ENCODE measurements at places on chromosomes 12 and 14. TPM values are rescaled to one million over a fixed set of nuclear protein-coding genes. Genes with fewer than 3 reads are reported as not detected.

- H3K36me3 ChIP-seq: no peaks in the 10 kb centered on the region
- no peak overlapping the region for H3K4me3 ChIP-seq
- H3K27me3 ChIP-seq: no peaks in the 10 kb centered on the region
- no peaks in the 10 kb centered on the region for H3K4me1 ChIP-seq
- H3K27ac ChIP-seq: no peak overlapping the region
These were observed 281.8 kb downstream of the KSR2 start for GRCh38 chr12:117686911-117687377.

- H3K27ac ChIP-seq: no peak overlapping the region
- H3K27me3 ChIP-seq: no peaks in the 10 kb centered on the region
- no peak for DNase-seq
- H3K4me1 ChIP-seq: peaks cover 11% of the 10 kb centered on the region
- H3K4me3 ChIP-seq: no peak overlapping the region
These were observed 55.0 kb downstream of the C14orf132 start for GRCh38 chr14:96094211-96094610.

GRCh38 chr12:52366738-52367485 is at the start of gene KRT85:
TSS of gene KRT85 (minus strand) at chr12:52367481. CDS start at chr12:52367405, 76 bp downstream.
- no peak for DNase-seq
- H3K27ac ChIP-seq: no peak within 1 kb of the TSS
- no peak within 1 kb of the TSS for H3K4me3 ChIP-seq
- no peaks in the 10 kb centered on the region for H3K36me3 ChIP-seq
- H3K27me3 ChIP-seq: no peaks in the 10 kb centered on the region

The SSPN gene
- 18.6 TPM for total RNA-seq

- no peaks in the 10 kb centered on the region for H3K4me1 ChIP-seq
- H3K4me3 ChIP-seq: no peak overlapping the region
- no peaks in the 10 kb centered on the region for H3K27me3 ChIP-seq
- H3K36me3 ChIP-seq: peaks cover 9% of the 10 kb centered on the region
These were observed 331.4 kb downstream of the MED13L start for GRCh38 chr12:115946092-115946491.

- H3K36me3 ChIP-seq: no peaks in the 10 kb centered on the region
- H3K27ac ChIP-seq: peak overlapping the region; percentile 20
- no peaks in the 10 kb centered on the region for H3K27me3 ChIP-seq
- DNase-seq: peak; percentile 28
- peaks cover 24% of the 10 kb centered on the region for H3K4me1 ChIP-seq
These were observed 18.6 kb upstream of the EIF5 start for GRCh38 chr14:103315351-103315911.

- no peaks in the 10 kb centered on the region for H3K36me3 ChIP-seq
These were observed 147.1 kb downstream of the PHLDA1 start for GRCh38 chr12:75884465-75884985.

DNA sequence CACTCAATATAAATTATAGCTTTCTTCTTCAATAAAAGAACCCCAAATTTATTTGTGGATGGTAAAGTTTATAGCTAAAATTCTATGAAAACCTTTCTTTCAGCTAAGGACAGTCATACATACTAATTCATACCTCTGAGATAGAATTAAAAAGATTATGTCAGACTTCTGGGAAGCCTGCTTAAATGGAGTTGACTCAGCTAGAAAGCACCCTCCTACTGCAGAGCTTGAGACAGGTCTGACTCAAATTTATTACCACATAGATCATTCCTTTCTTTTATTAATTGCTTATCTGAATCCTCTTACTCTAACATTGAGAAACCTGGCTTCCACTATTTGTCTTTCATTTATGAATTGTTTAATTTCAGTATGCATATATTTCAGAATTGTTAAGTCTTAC is 1007.0 kb upstream of the LRFN5 start:
- no peak for DNase-seq
- no peak overlapping the region for H3K4me3 ChIP-seq
- H3K4me1 ChIP-seq: no peaks in the 10 kb centered on the region
- H3K36me3 ChIP-seq: no peaks in the 10 kb centered on the region

DNA sequence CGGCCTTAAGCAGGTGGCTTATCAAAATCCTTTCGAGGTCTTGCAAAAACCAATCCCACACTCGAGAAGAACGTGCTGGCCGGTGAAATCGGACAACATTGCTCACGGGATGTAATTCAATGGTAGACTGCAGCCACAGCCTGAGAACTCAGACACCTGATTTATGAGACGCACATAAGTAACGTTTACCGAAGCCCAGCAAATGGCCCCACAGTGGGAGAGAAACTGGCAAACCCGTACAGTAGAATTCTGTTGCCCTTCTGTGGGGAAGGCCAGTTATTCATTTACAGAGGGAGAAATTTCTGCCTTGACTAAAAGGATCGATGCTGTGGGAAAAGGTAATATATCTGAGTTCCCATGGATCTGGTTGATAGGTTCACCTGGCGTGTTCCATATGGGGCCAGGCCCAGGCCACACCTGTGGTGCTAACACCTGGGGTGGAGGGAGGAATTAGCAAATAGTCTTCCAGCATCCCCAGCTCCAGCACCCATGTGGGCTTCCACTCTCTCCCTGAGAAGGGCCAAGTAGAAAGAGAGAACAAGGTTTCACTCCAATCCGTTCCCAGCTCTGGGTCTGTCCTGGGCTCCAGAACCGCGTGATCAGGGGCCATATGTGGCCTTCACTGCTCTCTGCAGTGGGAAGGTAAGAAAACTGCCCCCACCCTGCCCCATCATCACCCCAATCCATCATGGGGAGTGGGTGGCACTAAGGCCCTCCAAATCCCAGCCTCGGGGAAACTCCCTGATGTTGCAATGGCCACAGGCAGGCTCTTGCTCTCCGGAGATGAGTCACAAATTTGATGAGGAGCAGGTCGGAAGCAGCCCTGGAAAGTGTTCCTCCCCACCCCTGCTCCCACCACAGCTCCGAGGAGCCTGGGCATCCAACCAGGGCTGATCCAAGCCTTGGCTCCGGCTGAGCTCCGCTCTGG is 12.7 kb downstream of the BDKRB1 start:
- no peaks in the 10 kb centered on the region for H3K27me3 ChIP-seq
- no peaks in the 10 kb centered on the region for H3K4me1 ChIP-seq
- H3K4me3 ChIP-seq: no peak overlapping the region
- no peak overlapping the region for H3K27ac ChIP-seq

DNA sequence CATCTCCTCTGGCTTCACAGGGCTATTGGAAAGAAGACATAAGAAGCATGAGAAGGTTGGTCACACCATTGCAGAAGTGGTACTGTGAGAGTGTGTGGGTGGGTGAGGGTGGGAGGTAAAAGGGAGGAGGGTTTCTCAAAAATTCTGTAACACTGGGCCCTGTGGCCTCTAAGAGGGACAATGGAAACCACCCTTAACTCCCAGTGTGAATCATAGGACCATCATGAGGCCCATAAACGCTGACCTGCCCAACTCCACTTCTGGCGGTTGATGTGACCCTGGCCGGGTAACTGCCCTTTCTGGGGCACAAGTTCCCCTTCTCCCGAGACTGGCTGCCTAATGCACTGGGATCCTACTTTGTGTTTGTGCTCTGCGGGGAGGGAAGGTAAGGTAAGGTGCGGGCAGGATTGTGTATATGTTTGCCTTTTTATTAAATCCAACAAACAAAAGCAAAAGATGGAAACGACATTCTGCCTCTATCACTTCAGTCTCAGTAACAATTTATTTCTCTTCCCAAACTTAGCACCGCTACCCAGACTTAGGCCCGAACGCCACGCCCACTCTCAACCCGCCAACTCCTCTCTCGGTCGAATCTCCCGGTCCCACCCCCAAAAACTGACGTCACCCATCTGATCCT is 551 bp downstream of the METTL1 start:
- peak overlapping the region; percentile 92 for H3K27ac ChIP-seq
- H3K4me1 ChIP-seq: peaks cover 15% of the 10 kb centered on the region
- H3K4me3 ChIP-seq: peak overlapping the region; percentile 76
- peak; percentile 91 for DNase-seq
- H3K36me3 ChIP-seq: peaks cover 28% of the 10 kb centered on the region

DNA sequence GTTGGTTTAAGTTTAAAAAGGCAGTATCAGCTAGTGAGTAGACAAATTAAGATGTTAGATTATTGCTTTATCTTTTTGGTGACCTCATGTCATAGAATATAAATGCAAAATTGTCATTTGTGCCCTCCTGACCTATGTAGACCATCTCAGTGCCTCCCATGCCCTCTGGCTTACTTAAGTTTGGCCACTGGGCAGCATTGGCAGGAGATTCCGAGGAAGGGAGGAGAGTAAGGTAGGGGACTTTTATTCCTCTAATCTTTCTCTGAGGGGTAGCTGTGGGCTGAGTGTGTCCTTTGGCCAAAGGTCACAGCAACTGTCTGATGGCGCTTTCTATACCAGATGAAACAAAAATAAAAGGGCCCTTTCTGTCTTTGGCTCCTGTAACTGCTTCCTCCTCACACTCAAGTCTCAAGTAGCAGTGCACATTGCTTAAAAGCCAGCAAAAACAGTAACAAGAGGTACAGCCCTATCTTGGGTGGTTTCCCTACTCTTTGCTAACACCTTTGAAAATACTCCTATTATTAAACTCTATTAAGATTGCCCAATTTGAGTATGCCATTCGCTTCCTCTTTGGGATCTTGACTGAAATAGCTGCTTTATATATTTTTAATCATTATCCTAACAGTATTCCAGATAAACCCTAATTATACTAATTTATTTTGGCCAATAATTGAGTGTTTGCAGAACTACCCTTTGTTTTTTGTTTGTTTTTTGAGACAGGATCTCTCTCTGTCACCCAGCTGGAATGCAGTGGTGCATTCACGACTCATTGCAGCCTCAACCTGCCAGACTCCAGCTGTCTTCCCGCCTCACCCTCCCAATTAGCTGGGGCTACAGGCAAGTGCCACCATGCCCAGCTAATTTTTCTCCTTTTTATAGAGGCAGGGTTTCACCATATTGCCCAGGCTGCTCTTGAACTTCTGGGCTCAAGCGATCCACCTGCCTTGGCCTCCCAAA is 56.5 kb upstream of the KCNH3 start:
- H3K27ac ChIP-seq: no peak overlapping the region
- H3K27me3 ChIP-seq: no peaks in the 10 kb centered on the region
- no peaks in the 10 kb centered on the region for H3K36me3 ChIP-seq
- H3K4me1 ChIP-seq: no peaks in the 10 kb centered on the region

The RASAL1 gene
- 0.24 TPM for total RNA-seq

- peak; percentile 56 for DNase-seq
- no peaks in the 10 kb centered on the region for H3K36me3 ChIP-seq
- H3K4me3 ChIP-seq: no peak overlapping the region
These were observed 351.2 kb downstream of the SLC6A15 start for GRCh38 chr12:84561351-84561750.

DNA sequence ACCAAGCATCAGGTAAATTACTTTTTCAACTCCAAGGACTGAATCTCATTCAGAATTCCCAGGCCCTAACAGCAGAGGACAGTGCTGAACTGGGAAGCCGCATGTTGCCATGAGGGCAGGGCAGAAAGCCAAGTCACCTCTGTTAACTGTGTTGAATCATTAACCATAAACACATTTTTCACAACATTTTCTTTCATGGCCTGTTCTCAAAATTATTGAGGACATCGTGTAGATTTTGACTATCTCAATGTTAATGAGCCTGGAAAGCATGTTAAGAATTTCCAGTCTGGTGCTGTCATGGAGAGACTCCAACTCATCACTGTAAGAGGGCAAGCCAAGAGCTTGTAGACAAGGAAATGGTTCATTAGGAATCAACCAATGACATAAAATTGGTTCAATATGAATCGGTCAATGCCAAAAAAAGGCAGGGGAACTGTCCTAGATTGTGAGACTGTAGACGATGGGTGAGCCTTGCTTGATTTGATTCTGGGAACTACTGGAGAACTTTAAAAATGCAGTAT is 33.7 kb downstream of the CPM start:
- DNase-seq: peak; percentile 39
- H3K4me3 ChIP-seq: no peak overlapping the region
- H3K4me1 ChIP-seq: peaks cover 29% of the 10 kb centered on the region

- no peaks in the 10 kb centered on the region for H3K27me3 ChIP-seq
- DNase-seq: peak; percentile 32
- H3K4me1 ChIP-seq: no peaks in the 10 kb centered on the region
- no peak overlapping the region for H3K27ac ChIP-seq
- H3K36me3 ChIP-seq: no peaks in the 10 kb centered on the region
- no peak overlapping the region for H3K4me3 ChIP-seq
These were observed 8.5 kb downstream of the MYH6 start for GRCh38 chr14:23399591-23399990.

The OR11G2 gene
- total RNA-seq: not detected

GRCh38 chr14:30069536-30069935 is 141.9 kb upstream of the PRKD1 start:
- H3K27ac ChIP-seq: no peak overlapping the region
- no peak overlapping the region for H3K4me3 ChIP-seq
- no peak for DNase-seq
- H3K27me3 ChIP-seq: no peaks in the 10 kb centered on the region
- no peaks in the 10 kb centered on the region for H3K4me1 ChIP-seq

DNA sequence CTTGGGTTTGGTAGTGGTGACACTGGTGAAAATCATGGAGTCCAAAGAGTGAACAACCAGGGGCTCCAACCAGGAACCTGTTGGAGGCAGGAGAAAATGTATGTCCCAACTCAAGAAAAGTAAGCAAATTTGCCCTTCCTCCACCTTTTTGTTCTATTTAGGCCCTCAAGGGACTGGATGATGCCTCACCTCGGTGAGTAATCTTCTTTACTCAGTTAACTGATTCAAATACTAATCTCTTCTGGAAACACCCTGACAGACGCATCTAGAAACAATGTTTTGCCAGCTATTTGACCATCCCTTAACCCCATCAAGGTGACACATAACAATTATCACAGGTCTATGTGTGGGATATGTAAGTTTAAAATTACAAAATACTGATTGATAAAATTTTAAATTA is 272.4 kb upstream of the FOXG1 start:
- no peak overlapping the region for H3K27ac ChIP-seq
- H3K36me3 ChIP-seq: no peaks in the 10 kb centered on the region
- DNase-seq: no peak
- no peaks in the 10 kb centered on the region for H3K27me3 ChIP-seq

GRCh38 chr12:93856611-93857010 is 179.4 kb downstream of the CRADD start:
- H3K27ac ChIP-seq: no peak overlapping the region
- H3K4me1 ChIP-seq: no peaks in the 10 kb centered on the region
- H3K36me3 ChIP-seq: no peaks in the 10 kb centered on the region
- H3K4me3 ChIP-seq: no peak overlapping the region
- no peak for DNase-seq
- H3K27me3 ChIP-seq: no peaks in the 10 kb centered on the region

DNA sequence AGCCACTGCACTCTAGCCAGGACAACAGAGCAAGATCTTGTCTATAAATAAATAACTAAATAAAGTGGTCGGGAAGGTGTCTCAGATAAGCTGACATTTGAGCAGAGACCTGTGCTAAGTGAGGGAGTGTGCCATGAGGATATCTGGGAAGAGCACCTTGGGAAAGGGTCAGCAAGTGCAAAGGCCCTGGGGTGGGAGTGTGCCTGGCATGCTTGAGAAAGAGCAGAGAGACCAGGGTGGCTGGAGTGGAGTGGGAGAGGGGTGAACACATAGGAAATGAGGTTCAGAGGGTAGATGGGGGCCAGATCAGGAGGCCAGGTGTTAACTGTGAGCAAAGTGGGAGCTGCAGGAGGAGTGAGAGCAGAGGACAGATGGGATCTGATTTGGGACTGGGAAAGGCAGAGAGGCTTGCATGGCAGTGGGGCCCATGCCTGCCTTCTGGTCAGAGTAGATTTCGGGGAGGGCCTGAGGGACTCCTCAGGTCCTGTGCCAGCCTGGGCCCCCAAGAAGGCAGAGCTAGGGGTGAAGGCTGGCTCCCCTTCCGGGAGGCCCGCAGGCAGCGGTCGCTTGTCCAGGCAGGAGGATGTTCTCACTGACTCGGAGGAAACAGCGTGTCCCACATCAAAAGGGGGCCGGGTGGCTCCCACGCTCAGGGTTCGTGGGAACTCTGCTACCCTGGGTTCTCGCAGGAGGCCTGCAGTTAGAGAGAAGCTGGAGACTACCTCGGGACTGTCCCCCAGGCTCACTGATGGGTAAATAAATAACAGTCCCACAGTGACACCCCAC is 32.6 kb downstream of the DTX1 start:
- DNase-seq: no peak
- H3K27ac ChIP-seq: no peak overlapping the region
- H3K4me3 ChIP-seq: no peak overlapping the region
- H3K27me3 ChIP-seq: no peaks in the 10 kb centered on the region
- no peaks in the 10 kb centered on the region for H3K4me1 ChIP-seq

The TMEM30B gene
- 20.9 TPM for total RNA-seq

Measured in left lung (tissue), 14 donors.